ENCODE measurements at places on chromosomes 7 and 10.
A peak's percentile ranks its signal among the peaks of the same experiment; 100 is the strongest.

DNA sequence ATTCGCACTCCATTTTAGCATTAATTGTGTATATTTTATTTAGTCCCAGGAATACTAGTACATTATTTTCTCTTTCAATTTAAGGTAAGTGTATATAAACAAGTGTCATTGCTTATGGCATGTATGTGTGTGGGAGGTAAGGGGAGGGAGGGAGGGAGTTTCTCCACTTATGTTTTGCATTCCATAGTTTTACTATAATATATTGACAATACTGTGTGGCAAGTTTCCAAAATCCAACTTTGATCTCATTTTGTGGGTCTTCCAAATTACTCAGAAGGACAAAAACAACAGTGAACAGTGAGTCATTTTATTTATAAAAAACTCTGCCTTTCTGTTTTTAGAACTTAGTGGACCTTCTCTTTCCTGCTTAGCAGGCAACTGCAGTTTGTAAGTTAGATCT is 102.3 kb upstream of the SEMA3E start:
- DNase-seq = no peak

GRCh38 chr10:95300022-95300539 is 9.3 kb upstream of the PDLIM1 start:
- DNase-seq = no peak

- DNase-seq = no peak
Observed at GRCh38 chr7:50607524-50608125, 42.4 kb upstream of the DDC start.

DNA sequence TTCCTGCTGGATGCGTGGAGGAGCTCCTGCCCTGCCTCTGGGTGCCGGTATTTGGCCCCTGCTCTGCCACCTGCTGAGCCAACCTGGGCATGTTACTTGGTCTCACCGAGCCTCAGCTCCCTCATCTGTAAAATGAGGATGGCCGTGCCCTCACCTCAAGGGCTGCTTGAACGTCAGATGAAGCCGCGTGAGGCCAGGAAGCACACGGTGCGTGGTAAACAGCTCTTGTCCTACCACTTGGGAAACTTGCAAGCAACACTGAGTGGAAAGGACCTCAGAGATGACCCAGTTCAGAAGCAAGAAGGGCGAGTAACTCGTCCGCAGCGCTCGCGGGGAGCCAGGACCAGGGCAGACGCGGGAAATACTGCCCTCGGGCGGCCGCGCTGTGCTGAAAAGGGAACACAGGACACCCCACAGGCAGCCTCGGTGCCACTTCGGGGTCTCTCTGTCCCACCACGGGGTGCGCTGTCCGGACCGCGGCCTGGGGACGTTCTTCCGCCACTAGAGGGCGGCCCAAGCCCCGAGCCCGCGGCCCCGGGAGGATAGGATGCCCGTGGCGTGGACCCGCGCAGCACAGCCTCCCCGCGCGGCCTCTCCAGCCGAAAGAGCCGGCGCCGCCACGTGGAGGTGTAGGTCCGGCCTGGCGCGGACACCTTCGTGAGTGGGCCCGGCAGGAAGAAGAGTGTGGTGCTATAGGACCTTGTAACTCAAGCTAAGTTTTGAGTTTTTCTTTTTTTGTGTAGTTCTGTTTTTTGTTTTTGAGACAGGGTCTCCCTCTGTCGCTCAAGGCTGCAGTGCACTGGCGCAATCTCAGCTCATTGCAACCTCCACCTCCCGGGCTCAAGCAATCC is 94.1 kb downstream of the PRKAG2 start:
- peak; percentile 73 for DNase-seq

GRCh38 chr10:36880898-36881297 is 244.5 kb upstream of the ANKRD30A start:
- DNase-seq = no peak

GRCh38 chr7:157714166-157715070 is 377.6 kb downstream of the DNAJB6 start:
- DNase-seq = no peak

DNA sequence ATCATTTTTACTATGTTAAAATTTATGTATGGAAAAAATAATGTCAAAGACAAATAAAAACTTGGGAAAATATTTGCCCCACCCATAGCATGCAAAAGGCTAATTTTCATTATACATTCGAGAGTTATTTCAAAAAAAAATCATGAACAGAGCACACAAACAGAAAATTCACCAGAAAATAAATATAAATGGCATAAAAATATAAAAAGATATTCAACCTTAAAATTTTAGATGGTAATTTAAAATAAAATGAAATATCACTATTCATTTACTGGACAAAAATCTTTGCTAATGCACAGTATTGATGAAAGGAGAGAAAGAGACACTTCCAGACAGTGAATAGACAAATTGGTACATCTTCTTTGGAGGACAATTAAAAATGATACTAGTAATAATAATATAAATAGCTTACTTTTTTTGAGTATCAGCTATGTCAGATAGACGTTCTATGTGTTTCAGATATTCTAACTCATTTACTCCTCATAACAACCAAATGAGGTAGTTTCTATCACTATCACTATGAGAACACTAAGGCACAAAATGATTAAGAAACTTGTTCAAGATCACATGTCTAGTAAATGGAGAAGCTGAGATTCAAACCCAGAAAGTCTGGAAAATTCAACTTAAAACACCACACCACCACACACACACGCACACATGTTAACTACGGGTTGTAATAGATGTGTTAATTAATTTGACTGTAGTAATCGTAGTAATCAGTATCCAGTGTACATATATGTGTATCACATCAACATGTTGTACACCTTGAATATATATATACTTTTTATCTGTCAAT is 63.0 kb downstream of the CCDC71L start:
- no peak for DNase-seq

GRCh38 chr7:12610899-12611298 is 40.4 kb downstream of the SCIN start:
- no peak for DNase-seq

DNA sequence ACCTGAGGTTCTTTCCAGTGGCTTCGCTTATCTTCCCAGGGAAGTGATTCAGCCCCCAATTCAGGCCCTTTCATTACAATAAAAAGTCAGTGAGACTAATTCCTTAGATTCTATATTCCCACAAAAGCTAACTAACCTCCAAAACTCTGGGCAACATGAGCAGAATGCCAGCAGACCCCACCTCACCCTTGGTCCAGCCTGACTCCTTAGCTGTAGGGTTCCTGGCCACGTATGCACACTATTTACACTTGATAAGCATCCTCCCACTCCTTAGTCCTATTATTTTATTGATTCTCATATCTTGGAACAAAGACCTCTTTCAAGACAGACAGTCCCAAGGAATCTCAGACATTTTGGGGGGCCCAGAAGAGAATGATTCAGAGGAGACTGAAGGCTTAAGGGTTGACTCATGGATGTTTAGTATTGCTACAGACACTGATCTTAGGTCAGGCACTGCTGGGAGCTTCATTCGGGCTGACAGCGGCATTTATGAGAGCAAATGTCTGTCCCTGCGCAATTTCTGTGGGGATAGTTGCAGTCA is 162.6 kb upstream of the GDF10 start:
- no peak for DNase-seq

- DNase-seq = no peak
Observed at GRCh38 chr7:143395187-143396149, 13.2 kb downstream of the EPHA1 start.

DNA sequence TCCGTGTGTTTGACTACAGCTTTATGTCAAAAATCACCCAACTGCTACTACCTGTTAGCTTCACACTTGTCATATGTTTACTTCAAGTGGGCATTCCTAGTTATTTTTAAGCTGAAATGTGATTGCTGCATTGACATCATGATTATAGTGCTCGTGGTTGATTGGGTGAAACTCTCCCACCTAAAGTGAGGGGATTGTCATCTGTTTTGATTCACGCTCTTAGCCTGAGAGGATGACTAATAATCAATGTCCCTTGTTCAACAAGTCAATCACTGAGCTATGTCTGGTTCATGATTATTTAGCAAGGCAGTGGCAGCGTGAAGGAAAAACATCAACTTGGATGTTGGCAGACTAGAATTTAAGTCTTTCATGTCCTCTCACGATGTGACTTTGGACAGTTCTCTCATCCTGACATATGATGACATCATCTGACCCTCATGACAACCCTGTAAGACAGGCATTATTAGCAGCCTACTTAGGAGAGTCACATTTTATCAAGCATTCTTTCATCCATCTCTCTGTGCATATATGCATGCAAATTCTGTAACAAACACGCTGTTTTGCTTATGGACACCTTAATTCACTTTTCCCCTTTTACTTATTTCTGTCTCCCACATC is 352.6 kb upstream of the ZMIZ1 start:
- no peak for DNase-seq

- no peak for DNase-seq
Observed at GRCh38 chr7:83908526-83908925, 259.6 kb upstream of the SEMA3E start.

DNA sequence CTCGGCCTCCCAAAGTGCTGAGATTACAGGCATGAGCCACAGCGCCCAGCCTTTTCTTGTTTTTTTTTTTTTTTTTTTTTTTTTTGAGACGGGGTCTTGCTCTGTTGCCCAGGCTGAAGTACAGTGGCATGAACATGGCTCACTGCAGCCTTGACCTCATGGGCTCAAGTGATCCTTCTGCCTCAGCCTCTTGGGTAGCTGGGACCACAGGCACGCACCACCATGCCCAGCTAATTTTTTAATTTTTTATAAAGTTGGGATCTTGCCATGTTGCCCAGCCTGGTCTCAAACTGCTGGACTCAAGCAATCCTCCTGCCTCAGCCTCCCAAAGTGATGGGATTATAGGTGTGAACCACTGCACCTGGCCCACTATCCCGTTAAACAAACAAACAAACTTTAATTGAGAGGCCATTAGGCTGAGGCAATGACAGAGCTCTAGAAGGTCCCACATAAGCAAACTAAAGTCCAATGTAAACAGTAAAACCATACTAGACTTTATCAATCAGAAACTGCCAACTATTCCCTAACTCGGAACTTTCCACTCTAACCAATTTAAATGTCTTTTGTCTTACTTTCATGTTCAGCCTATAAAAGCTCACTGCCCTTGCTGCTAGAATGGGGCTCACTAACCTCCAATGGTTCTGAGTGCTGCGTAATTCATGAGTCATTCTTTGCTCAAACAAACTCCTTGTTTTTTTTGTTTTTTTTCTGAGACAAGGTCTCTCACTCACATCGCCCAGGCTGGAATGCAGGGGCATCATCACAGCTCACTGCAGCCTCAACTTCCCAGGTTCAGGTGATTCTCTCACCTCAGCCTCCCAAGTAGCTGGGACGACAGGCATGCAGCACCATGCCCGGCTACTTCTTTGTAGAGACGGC is 1.9 kb downstream of the DHX32 start:
- DNase-seq = no peak

GRCh38 chr7:134892963-134893362 is 93.3 kb upstream of the AGBL3 start:
- DNase-seq = no peak

GRCh38 chr7:11228515-11228914 is 254.8 kb downstream of the PHF14 start:
- DNase-seq = no peak

DNA sequence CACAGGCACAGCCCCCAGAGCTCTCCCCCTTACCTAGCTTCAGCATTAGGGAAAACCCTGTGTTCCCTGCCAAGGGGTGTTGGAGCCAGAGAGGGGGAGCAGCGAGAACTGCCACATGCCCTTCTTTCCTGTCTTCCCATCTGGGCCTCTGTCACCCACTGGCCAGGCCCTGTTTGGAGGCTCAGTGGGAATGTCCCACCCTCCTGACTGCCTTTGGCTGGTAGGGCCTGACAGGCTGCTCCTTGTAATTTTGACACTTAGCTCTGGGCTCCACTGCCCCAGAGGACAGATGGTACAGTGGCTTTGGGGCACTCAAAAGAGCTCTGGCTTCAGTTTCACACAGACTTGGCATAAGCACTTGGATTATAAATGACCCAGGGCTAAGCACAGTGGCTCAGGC is 50.6 kb downstream of the GRID2IP start:
- no peak for DNase-seq

GRCh38 chr10:113044016-113044755 is 94.1 kb downstream of the TCF7L2 start:
- no peak for DNase-seq

DNA sequence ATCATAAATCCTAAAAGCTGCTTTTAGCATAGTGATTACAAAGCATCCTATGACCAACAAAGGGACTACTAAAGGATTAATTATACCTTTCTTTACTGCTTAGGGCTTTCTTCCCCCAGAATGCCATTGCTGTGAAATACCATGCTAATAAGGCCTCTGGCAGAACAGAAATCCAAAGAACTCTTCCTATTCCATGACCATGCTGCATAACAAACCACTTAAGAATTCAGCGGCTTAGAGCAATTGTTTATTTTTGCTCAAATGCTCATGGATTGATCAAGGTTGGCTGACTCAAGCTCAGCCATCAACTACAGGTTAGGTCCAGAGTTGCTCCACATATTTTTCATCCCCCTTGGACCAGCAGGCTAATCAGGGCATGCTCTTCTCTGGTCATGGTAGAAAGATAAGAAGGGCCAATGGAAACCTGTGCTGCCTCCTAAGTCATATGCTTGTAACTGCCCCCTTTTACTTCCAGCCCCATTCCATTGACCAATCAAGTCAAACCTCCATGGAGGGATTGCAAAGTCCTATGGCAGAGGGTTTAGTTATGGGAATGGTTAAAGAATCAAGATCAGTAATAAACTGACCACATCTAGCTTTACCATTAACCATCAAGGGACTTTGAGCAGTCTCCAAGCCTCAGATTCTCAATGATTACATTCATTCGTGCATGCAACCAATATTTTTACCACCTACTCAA is 244.4 kb upstream of the FZD1 start:
- no peak for DNase-seq

DNA sequence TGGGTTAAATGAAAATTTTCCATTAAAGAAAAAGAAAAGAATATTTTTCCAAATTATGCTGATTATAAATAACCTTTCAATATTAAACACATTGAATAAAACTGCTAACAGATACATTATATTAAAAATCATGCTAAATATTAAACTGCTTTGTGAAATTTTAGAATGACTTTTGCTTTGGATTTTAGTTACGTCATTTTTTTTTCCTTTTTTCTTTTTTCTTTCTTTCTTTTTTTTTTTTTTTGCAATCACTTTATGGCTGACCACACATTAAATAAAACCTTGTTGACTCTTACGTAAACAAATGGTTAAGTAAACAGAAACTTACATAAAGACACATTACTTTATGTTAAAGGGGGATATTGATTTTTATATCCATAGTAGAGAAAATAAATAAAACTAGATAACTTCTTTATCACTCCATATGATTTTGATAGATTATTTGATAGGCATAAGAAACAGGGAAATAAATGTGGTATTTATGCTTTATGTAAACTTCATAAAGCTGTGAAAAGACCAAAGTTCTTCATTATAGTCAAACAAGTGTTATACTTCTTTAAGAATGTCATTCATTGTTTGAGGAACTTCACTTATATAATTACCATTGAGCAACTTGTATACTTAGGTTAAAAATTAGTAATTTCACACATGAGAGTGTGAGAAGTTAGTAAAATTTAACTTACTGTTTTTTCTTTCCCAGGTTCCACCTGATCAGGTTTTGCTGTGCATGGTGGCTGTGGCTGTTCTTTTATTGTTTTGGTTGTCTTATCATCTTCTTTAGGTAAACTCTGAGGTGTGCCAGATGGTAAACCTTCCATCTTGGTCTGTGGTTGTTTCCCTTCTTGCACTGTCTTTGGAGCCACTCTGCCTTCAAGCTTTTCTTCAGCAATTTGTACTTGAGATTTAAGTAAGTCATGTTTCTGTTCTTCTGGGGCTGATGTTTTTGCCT is 197.3 kb downstream of the PCLO start:
- no peak for DNase-seq

GRCh38 chr7:80916770-80917741 is 1.8 kb downstream of the SEMA3C start:
- no peak for DNase-seq

GRCh38 chr7:40676221-40676620 is 541.4 kb downstream of the SUGCT start:
- no peak for DNase-seq
